ENCODE measurements at places on chromosomes 12 and 14. TPM values are rescaled to one million over a fixed set of nuclear protein-coding genes. Genes with fewer than 3 reads are reported as not detected.

Gene FAM90A1
- 0.10 TPM for total RNA-seq

DNA sequence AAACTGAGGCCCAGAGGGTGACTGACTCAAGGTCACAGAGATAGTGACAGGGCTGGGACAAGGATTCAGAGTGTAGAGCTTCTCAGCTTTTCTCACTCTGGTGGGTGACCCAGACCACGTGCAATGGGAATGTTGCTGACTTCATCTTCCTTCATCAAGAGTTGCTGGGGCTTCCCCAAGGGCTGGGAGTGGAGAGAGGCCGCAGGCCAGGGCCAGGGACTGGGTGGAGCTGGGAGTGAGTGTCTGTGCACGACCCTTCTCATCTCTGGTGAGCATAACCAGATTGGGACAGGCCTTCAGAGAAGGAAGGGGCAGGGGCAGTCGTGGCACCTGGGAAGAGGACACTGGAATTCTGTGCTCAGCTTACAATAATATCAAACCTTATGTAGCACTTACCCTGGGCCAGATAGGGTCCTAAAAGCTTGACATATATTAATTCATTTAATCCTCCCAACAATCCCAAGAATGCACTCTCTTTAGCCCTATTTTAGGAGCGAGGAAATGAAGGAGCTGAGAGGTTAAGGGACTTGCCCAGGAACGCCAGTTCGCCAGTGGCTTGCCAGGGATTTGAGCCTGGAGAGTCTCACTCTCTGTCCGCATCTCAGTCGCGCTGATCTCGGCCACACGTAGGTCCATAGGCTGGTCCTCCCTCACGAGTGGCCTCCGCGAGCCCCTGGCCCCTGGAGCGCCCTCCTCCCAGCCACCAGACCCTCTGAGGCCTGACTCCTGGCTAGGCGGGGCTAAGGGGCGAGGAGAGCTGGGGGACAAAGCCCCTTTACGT lies 15.8 kb downstream of the KRT18 start:
- DNase-seq = no peak

GRCh38 chr12:75011120-75011519 lies 198.5 kb downstream of the KCNC2 start:
- no peak for DNase-seq

- no peak for DNase-seq
Observed at GRCh38 chr12:17139931-17140330, 534.0 kb upstream of the LMO3 start.

Gene GAS2L3
- total RNA-seq = 0.97 TPM

All from psoas muscle (tissue), 8 donors.